ENCODE measurements at places on chromosomes 4 and X. TPM values are rescaled to one million over a fixed set of nuclear protein-coding genes. Genes with fewer than 3 reads are reported as not detected.

GRCh38 chr4:75285837-75286236 lies 228.4 kb downstream of the RCHY1 start:
- DNase-seq, result no peak

- DNase-seq, result no peak
Measured at GRCh38 chr4:86536151-86536550, 58.0 kb upstream of the PTPN13 start.

Gene IQCM
- not detected for total RNA-seq

DNA sequence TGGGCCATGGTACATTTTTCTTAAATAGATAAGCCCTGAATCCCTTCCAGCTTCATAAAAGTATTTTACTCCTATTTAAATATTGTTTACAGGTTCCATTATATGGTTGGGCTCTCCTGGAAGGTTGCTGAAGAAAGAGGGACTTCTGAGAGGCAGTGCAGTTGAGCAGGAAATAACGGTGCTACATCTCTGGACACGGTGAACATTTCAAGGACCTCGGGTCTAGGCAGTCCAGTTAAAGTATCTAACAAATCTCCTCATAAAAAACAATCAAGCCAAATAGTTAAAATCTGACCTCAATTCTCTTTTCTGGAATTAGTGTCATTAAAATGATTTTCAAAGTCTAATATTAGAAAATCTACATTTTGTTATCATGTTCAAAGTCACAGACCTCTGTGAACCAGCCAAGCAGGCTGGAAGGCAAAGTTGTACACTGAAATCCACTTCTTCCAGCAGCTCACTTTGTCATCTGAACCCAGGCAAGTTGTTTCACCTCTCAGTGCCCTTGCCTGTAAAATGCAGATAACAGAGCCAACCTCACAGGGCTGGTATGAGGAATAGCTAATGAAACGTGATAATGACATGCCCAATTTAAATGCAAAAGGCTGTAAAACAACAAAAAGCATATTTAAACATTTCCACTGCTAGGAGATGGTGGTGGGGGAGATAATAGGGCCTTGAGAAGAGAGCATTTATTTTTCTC lies 267.0 kb upstream of the KLF3 start:
- no peak for DNase-seq

Gene THAP9
- 7.8 TPM for total RNA-seq

DNA sequence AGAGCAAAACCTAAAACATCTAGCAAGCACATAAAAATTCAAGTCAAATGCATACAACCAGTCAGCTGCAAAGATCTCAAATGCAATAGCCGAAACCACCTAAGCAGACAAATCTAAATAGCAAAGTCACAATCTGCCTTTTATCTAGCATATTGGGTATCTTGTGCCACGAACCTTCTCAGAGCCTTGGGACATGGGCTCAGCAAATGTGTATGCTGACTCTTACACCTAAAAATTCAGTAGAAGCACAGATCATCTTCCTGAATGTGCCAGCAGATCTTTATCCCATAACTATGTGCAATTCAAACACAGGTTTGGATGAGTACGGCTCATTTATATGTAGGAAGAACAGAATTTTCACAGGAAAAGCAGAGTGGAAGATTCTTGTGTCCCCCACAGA lies 492.1 kb downstream of the INPP4B start:
- DNase-seq, result no peak

Gene CENPE
- total RNA-seq, result 39.1 TPM

DNA sequence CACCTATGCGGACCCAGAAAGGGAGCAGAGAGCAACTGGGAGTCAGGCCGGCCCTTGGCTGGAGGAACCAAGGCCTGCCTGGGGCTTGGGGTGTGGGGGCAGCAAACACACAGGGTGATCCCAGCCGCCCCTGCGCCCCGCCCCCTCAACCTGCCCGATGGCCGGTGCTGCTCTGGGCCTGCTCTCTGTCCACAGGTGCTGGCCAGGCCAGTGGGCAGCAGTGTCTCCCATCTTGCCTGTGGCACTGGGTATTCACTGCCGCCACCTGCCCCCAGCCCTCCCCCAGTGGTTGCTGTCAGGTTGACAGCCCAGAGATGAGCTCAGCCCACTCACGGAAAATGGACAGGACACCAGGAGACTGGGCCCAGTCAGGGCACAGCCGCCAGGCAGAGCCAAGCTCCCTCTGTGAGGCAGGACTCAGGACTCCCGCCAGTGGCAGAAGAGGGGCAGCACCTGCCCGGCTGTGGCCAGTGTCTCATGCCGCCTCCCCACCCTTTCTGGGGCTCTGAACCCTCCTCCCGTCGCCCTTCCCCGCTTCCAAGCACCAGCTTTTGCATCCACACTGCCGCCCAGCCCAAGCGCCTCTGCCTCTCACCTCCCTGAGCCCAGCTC lies 4.7 kb downstream of the NKX1-1 start:
- no peak for DNase-seq

- DNase-seq, result no peak
Measured at GRCh38 chrX:29233592-29234183, 646.4 kb downstream of the IL1RAPL1 start.
